ENCODE measurements at places on chromosomes 4 and X.

DNA sequence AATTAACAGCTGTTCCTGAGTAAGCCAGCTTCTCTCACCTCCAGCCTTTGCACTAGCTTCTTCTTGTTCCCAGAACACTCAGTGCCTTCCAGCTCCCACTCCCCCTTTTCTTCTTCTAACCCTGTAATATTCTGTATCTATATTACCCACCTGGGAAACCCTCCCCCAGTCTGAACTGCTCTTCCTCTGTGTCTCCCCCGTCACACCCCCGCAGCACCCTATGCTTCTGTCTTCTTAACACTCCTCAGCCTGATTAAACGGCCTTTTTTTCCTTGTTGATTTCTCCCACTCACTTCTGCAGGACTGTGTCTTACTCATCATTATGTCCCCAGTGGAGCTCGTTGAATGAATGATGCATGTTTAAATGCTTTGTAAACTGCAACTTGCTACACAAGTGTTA is 9.0 kb upstream of the LONRF3 start:
- DNase-seq = no peak

- DNase-seq = no peak
Measured at GRCh38 chr4:124288706-124289486, 423.6 kb downstream of the ANKRD50 start.

GRCh38 chrX:55119712-55120111 is 30.9 kb downstream of the PAGE2 start:
- DNase-seq = no peak

GRCh38 chr4:8381814-8382581 is 58.5 kb downstream of the ACOX3 start:
- no peak for DNase-seq

DNA sequence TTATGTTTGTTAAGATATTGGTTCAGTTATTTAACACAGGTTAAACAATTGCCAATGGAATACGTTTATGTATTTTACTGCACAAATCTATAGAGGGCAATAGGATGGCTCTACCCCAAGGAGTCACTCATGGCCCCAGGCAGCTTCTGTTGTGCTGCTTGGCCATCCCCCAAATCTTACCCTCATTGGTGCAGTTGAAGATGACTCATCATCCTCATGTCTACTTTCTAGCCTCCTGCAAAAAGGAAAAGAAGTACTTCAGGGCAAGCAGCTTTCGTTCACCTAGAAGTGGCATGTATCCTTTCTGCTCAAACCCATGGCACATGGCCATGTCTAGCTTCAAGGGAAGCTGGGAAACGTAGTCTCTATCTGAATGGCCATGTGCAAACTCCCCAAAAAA is 14.2 kb downstream of the PHOX2B start:
- DNase-seq = no peak

DNA sequence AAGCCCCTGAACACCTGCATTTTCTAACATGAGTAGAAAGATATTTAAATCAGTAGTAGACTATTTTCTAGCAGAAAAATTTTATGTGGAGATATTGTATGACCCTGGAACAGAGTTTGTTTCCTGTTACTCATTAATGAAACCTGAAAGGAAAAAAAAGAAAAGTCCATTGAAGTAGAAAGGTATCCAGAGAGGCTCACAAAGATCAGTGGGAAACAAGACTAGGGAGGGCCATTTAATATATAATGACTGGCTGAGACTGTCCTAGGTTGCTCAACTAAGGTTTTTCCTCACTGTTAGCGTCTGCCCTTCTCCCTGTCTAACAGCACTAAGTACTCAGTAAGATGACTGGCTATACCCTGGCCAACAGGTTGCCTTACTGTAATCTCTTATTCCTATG is 788.6 kb downstream of the GLUD2 start:
- no peak for DNase-seq
